Activated CD8-positive, alpha-beta T cell treated with anti-CD3 and anti-CD28 coated beads, Interleukin-2, amount 10 ng/mL, durations not matched to agents 7 days and 5 days (primary cell): ENCODE measurements at places on chromosomes 2 and 18. TPM values are rescaled to one million over a fixed set of nuclear protein-coding genes. Genes with fewer than 3 reads are reported as not detected.

The CLEC4F gene
- not detected for total RNA-seq

The KLHL41 gene
- total RNA-seq, result not detected

The IL1RL2 gene
- total RNA-seq, result not detected

The RNF125 gene
- total RNA-seq, result 26.5 TPM

The TMEM237 gene
- total RNA-seq, result 24.0 TPM

The C1QL2 gene
- total RNA-seq, result not detected

The ABCA12 gene
- total RNA-seq, result not detected

The XPO1 gene
- total RNA-seq, result 226 TPM

The TM4SF20 gene
- total RNA-seq, result not detected

The MROH2A gene
- not detected for total RNA-seq

The BABAM2 gene
- 49.0 TPM for total RNA-seq

The NPPC gene
- 1.8 TPM for total RNA-seq

The MAP3K2 gene
- 55.7 TPM for total RNA-seq

The SCYGR4 gene
- not detected for total RNA-seq

The STK11IP gene
- total RNA-seq, result 30.0 TPM

The GALR1 gene
- total RNA-seq, result not detected

The SIX3 gene
- total RNA-seq, result 0.10 TPM

The MTERF4 gene
- total RNA-seq, result 24.1 TPM

The TFCP2L1 gene
- total RNA-seq, result not detected
